Cortex of kidney (tissue), 1 donor: ENCODE measurements at places on chromosomes 4 and X.

GRCh38 chrX:40088299-40088625 lies 9.5 kb downstream of the BCOR start:
- DNase-seq = no peak

GRCh38 chrX:135024526-135024925 lies 2.2 kb upstream of the RTL8B start:
- DNase-seq = no peak

DNA sequence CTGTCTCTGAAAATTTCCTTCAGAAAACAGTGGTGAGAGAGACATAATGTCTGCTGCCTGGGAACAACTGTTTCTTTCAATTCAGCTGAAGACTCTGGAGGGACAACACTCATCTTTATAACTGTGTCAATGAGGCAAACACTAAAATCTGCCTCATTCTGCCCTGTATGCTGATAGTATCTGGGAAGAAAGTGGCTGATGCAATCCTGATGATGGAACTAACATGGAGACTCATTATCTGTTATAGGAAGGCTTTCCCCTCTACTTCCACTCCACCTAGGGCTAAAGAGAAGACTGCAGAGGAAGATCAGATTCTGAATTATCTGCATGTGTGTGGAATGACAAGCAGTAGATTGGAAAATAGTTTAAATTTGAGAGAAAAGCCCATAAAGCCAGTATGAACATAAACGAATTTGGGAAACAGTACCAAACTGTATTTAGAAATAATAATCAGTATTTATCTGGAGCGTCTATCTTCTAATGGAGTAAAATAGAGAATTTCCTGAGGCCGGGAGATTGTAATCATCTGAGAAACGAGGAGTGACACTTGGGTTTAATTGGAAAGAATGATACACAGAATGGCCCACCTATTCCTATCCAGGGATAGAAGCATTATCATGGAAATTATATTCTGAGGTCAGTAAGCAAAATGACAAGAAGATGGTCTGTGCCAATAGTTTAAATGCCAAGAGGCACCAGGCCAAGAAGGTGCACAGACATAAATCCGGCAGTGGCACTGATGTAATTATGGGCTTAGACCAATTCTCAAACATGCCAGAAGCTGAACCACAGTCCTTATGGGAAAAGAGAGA lies 85.4 kb downstream of the SHISA3 start:
- DNase-seq = no peak

GRCh38 chr4:186676531-186677161 lies 47.0 kb downstream of the FAT1 start:
- no peak for DNase-seq

DNA sequence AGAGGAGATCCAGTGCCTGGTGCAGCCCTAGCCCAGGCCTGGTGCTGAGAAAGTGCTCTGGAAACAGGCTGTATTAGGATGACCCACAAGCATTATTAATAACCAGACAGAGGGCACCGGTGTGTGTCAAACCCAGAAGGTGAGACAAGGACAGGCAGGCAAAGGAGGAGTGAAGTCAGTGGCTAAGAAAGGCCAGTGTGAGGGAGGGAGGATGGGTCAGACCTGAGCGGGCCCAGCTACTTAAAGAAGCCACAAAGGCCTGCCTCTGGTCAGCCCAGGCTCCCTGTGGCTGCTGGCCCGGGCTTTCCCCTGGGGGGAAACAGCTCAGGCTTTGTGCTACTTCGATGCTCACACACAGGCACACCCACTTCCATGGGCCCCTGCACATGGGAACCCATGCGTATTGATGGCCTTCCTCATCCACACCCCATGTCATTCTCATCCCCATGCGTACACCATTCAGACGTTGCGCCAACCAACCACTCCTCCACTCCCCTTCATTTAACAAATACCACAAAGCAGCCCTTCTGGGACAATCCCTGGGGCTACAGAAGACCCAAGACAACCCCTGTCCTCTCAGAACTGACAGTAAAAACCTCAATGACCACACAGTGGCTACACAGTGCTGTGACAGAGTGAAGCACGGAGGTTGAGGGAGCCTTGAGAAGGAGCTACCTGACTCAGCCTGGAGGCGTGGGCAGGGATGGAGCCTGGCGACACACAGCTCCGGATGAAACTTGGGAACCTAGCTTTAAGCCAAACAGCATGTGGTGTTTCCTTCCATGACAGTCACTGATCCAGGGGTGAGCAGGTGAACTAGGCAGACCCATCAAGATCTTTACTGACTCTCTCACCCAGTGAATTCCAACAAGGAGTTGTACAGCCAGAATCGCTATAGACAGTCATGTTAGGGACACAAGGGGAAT lies 24.9 kb upstream of the MTM1 start:
- no peak for DNase-seq

DNA sequence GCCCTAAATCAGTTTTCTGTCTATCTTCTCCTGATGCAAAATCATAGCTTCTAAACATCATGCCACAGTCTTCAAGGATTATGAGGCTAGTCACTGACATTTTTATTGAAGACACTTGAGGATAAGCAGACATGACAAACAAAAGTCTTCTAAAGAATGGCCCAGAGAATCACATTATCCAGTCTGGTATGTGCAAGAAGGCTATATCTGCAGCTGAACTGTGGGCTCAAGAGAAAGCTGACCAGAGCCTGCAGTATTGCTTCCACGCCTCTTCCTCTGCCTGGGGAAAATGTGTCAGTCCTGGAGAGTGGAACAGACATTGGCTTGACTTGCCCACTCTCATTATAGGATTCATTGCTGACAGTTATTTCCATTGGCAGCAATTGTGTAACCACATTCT lies 553.5 kb downstream of the SPOCK3 start:
- no peak for DNase-seq

GRCh38 chr4:53830511-53830910 lies 233.9 kb downstream of the CHIC2 start:
- no peak for DNase-seq

GRCh38 chr4:177803151-177803550 lies 360.9 kb upstream of the AGA start:
- no peak for DNase-seq

GRCh38 chr4:55326629-55327028 lies 19.4 kb upstream of the SRD5A3 start:
- DNase-seq = no peak

DNA sequence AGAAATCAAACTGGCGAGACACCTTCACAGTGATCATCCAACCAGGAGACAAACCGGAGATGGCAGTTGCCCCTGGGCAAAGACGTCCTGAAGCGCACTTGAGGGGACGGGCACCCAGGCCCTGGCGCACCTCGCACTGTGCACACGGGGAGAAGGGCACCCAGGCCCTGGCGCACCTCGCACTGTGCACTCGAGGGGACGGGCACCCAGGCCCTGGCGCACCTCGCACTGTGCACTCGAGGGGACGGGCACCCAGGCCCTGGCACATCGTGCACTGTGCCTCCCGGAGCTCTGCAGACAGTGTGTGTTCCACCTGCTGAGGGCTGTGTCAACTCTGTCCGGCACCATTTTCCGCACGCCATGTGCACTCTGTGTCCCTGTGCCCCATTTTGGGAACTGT lies 34.6 kb upstream of the CPLX1 start:
- no peak for DNase-seq

DNA sequence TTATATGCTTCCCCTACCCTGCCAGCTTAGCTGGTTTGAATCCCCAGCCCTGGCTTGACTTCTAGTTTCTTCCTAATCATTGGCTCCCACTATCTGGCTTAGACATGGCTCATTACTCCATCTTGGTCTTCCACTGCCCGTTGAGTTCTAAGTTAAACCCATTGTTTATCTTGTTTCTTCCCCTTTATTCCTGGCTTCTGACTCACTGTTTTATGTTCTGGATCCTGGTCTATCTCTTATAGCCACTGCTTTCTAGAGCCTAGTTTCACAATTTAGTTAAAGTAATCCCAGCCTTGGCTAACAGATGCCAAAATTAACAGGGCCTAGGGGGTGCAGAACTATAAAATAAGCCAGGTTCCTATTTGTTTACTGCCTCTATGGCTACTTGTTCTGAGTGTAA lies 120.9 kb downstream of the ARHGEF9 start:
- DNase-seq = no peak

- no peak for DNase-seq
Observed at GRCh38 chrX:153688911-153689590, 1.3 kb downstream of the SLC6A8 start.

- DNase-seq = peak; percentile 56
Observed at GRCh38 chr4:39977489-39978377, at the start of gene PDS5A. Gene PDS5A (minus strand): TSS chr4:39977911. CDS start chr4:39976577, 1,334 bp downstream.

GRCh38 chr4:37338972-37339371 lies 94.4 kb downstream of the NWD2 start:
- DNase-seq = no peak

- no peak for DNase-seq
Observed at GRCh38 chr4:127538016-127538415, 94.7 kb upstream of the INTU start.

DNA sequence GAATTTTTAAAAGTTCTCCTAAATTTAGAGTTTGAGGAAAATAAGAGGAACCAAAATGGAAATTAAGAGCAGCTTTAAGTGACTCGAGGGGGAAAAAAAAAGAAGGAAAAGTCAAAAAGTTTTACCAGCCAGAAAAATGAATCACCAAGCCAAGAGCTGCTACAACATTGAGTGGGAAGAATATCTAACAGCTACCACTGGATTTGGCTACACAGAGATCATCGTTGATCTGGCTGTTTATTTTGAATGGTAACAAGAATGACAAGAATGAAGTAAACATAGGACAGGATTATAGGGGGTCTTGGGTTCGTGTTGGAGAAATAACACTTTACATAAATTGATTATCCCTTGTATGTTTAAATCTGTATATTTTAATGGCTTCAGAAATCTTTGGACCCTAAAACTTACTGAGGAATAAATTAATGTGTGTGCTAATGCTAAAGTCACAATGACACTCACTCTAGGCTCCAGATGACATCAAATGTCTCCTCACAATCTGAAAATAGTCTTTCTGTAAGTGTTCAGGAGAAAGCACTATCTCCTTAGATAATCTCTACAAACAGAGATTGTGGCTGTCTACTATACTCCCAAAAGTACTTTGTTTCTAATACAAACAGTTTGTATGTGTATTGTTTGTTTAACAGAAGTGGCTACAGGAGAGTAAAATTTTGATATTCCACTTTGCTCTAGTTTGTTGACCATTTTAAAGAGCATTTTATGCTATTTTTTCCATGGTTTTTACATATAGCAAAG lies 3.1 kb upstream of the CSN3 start:
- no peak for DNase-seq

DNA sequence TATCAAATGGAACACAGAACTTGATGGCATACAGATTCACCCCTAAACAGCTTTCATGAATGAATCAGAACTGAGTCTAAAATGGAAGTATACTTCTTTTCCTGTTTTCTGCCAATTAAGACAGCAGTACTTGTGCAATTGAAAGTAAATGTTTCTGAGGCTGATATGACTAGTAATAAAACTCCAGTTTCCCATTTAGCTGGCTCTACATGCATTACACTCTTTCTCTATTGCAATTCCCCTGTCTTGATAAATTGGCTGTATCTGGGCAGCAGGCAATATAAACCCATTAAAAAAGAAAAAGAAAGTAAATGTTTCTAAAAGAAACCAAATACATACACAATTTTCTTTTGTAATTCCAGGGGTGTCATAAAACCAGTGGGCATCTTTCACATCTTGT lies 4.6 kb downstream of the NOA1 start:
- no peak for DNase-seq

- no peak for DNase-seq
Observed at GRCh38 chr4:7015383-7016035, 27.7 kb upstream of the TADA2B start.

GRCh38 chrX:29196501-29196900 lies 609.3 kb downstream of the IL1RAPL1 start:
- DNase-seq = no peak

DNA sequence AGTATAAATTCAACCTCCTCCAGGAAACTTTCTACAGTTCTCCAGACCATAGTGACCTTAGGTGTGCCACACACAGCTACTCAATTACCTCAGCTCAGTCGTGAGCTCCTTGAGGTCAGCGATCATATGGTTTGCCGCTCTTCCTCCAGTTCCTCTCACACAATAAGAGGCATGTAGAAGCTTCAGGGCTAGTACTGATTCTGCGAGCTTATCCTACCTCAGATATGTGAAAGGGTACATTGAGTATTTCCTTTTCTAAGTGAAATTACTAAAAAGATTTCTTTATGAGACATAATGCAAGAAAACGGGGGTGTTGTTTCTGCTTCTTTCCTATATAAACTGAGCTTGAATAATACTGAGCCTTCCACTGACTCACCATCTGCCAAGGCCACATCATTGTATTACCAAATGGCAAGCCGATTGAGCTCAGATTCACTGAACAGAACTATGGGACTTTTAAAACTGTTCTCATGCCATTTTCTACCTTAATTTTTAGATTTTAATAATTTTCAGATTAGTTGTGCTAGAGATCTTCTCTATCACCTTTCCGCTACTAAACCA lies 183.1 kb downstream of the HS6ST2 start:
- DNase-seq = no peak

- DNase-seq = no peak
Observed at GRCh38 chr4:13705521-13706041, 78.1 kb upstream of the BOD1L1 start.

DNA sequence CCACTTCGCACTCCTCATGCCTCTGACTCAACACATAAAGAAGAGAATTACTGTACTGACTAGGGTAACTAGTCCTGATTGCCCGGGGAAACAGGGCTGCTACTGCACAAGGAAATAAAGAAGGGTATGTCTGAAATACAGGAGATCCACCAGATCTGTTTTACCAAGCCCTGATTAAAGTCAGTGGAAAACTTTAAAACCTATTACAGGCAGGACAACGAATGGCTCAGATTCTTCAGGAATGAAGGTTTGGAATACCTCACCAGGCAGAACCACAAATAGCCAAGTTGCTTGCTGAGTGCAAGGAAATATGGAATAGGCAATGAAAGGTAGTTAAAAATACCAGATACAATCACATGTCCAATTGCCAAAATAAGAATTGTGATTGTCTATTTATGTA lies 17.3 kb downstream of the LAMTOR3 start:
- no peak for DNase-seq

GRCh38 chr4:88062843-88063242 lies 55.4 kb downstream of the PKD2 start:
- no peak for DNase-seq

DNA sequence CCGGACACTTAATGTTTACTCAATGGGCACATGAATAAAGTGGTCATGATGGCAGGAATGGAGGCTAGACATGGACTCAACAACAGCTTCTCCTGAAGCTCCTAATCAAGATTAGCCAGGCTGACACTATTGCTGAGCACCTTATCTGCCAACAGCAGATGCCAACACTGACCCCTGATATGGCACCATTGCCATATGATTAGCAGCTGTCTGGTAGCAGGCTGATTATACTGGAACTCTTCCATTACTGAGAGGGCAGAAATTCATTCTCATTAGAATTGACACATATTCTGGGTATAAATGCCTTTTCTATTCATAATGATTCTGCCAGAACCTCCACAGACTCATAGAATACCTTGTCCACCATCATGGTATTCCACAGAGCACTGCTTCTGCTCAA lies 18.4 kb upstream of the AFF1 start:
- no peak for DNase-seq

DNA sequence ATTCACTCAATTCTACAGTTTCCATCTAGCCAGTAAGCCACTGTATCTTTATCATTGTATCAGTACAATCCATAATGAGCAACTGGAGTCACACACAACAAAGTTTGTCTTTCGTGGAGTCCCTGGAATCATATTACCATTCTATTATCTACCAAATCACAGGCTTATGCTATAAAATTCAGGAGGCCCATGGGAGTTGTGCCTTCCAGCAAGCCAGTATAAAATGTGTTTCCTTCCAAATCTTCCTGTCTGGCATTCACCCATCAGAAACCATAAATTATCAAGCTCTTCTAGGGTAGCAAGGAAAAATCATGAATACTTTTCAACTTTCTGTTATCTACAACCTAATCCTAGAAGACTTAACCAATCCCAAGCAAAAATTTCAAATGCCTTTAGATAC lies 1383.3 kb upstream of the PCDH7 start:
- no peak for DNase-seq
